ENCODE measurements at places on chromosomes 3 and 15.

- DNase-seq = no peak
Observed at GRCh38 chr3:16913264-16913580, 28.5 kb downstream of the PLCL2 start.

- no peak for DNase-seq
Observed at GRCh38 chr15:89323825-89324224, 10.8 kb downstream of the POLG start.

- DNase-seq = no peak
Observed at GRCh38 chr3:159776779-159777178, 211.9 kb upstream of the IL12A start.

GRCh38 chr3:50161320-50161719 is 6.2 kb downstream of the SEMA3F start:
- DNase-seq = no peak

DNA sequence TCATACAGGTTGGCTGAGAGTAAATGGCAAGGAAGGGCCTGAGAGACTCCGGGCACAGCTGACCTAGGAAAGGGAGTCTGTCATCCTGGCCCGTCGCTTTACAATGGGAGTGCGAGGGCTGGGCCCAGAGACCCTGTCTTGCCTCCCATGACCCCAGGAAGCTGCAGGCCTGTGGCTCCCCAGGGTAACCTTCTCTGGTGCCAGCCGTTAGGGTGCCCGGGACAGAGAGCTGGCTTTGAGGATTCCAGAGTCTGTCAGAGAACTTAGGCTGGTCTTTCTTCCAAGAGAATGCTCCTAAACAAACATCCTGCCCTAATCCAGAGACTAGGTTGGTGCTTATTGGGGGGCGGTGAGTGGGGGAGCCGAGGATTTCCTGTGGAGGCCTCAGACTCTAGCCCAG is 18.5 kb downstream of the ZNF710 start:
- DNase-seq = no peak

GRCh38 chr15:67937153-67937761 is 97.4 kb upstream of the RNU6-1 start:
- DNase-seq = no peak

DNA sequence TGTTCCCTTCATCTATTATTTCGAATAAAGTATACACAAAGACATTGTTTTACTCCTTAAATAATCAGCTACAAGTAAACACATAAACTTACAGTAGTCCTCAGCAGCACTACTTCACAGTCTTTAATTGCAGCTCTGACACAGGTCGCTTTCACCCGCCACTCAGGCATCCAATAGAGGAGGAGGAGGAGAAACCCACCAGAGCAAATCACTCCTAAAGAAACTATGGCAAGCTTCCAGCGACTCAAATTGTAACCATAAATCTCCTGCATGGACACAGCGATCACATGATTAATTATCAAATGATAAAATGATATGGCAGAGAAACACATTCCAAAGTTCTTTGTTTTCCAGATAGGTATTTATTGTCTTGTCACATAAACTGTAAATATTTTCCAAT is 26.2 kb downstream of the ATP13A3 start:
- no peak for DNase-seq
